ENCODE measurements at places on chromosomes 6 and 20.
A peak's percentile ranks its signal among the peaks of the same experiment; 100 is the strongest.

- DNase-seq, result no peak
- peak overlapping the region; percentile 21 for H3K27ac ChIP-seq
- H3K36me3 ChIP-seq, result peaks cover 65% of the 10 kb centered on the region
- peak overlapping the region; percentile 100 for H3K4me3 ChIP-seq
- H3K27me3 ChIP-seq, result peaks cover 12% of the 10 kb centered on the region
Measured at GRCh38 chr6:2900221-2900807, 2.8 kb downstream of the SERPINB9 start.

DNA sequence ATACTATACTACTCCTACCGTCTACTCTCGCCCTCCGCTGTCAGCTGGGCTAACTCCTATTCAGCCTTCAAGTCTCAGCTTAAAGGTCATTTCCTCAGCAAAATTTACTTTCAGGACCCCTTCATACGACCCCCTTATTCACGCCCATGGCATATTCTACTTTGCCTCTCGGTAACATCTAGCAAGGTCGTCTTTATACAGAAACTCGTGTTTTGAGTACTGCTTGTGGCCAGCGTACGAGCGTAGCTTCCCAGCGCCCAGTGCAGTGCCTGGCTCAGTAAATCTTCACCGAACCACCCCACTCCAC is 546 bp downstream of the CRNKL1 start:
- H3K27me3 ChIP-seq, result peaks cover 5% of the 10 kb centered on the region
- no peak for DNase-seq
- peak overlapping the region; percentile 96 for H3K27ac ChIP-seq
- peaks cover 22% of the 10 kb centered on the region for H3K4me1 ChIP-seq
- H3K36me3 ChIP-seq, result peaks cover 33% of the 10 kb centered on the region

DNA sequence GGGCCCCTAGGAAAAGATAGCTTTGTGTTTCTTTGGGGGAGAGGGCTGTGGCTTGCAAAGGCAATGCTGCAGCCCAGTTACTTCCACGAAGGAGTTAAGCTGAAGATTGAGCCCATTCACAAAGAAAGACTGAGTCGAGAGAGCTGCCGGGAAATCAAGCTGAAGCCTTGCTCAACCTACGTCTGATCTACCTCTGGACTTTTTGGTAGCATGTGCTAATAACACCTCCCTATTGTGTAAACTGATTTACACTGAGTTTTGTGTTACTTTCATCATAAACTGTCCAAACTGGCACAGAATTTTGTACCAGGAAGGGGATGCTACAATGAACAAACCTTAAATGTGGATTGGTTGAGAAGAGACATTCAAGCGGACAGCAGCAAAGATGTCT is 23.5 kb downstream of the BANF2 start:
- H3K27me3 ChIP-seq, result peaks cover 39% of the 10 kb centered on the region
- H3K4me1 ChIP-seq, result no peaks in the 10 kb centered on the region
- no peaks in the 10 kb centered on the region for H3K36me3 ChIP-seq
- no peak overlapping the region for H3K4me3 ChIP-seq
- DNase-seq, result no peak
- no peak overlapping the region for H3K27ac ChIP-seq

DNA sequence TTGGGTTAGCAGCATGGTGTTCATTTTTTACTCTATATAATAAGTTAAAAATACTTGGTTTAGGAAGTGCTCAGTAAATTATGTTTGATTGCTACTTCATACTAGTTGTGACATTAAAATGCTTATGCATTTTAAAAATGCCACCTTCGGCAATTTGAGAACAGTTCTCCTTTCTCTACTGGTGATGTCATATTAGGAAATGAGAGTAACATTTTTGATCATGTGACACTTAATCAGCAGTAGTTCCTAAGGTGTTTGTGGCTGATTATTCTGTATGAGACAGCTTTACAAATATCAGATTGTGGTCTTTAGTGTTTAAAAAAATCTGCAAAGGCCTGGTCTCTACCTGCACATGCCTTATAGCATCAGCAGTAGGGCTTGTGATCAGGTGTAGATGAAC is 4.4 kb downstream of the GZF1 start:
- H3K4me3 ChIP-seq, result no peak overlapping the region
- no peak for DNase-seq
- H3K36me3 ChIP-seq, result peaks cover 41% of the 10 kb centered on the region
- H3K27me3 ChIP-seq, result peaks cover 4% of the 10 kb centered on the region
- H3K27ac ChIP-seq, result peak overlapping the region; percentile 39
- peaks cover 46% of the 10 kb centered on the region for H3K4me1 ChIP-seq

- peaks cover 55% of the 10 kb centered on the region for H3K4me1 ChIP-seq
- H3K27me3 ChIP-seq, result no peaks in the 10 kb centered on the region
- H3K27ac ChIP-seq, result peak overlapping the region; percentile 86
- peaks cover 30% of the 10 kb centered on the region for H3K36me3 ChIP-seq
- peak; percentile 28 for DNase-seq
Measured at GRCh38 chr6:149246691-149247384, 70.7 kb upstream of the TAB2 start.

Data from activated naive CD4-positive, alpha-beta T cell treated with anti-CD3 and anti-CD28 coated beads, Interleukin-2, amount 10 ng/mL, durations not matched to agents 7 days and 5 days (primary cell).